ENCODE measurements at places on chromosomes 1 and 21.

GRCh38 chr1:210394281-210394821, 65.6 kb downstream of the HHAT start:
- DNase-seq = no peak

DNA sequence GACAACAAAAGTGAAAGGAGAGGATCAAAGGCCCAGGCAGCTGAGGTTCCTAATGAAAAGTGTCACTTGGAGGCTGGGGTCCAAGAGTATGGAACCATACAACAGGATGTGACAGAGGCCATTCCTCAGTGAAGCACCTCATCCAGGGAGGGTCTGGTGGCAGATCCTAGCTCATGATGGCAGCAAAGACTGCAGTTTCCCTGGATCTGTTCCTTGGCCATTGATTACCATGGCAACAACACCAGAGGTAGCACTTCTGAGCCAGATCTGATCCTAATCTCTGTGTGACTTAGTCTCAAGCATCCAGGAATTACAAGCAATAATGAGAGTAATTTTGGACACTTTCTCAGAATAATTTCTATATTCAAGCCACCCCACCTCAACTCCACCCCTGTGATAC, 12.9 kb downstream of the FAM177B start:
- no peak for DNase-seq

DNA sequence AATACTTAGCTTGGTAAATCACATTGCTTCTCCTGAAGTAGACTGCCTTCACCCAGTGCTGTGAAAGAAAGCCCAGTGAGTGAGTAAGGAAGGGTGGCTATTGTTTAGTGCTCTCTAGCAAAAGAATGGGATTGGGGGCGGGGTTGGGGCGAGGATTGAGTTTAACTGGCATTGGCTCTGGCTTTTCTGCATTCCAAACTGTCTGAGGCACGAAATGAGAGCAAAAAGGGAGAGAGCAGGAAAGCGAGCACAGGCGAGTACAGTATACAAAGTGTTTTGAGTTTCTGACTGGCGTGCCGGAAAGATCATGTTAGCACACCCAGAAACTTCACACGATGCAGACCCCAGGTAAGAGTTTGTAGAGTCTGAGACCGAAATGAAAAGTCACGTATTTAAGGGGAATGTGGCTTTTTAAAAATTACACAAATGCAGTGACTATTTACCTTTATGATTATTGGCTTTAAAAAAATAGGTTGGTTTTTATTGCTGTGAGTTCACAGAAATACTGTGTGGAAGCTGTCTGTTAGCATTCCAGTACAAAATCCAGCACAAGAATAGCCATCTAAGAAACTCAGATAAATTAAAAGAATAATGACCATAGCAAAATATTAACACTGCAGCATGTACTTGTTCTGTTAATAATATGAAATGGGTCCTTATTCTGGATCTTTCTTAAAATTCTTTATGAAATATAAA, 155.4 kb downstream of the CLEC20A start:
- no peak for DNase-seq

DNA sequence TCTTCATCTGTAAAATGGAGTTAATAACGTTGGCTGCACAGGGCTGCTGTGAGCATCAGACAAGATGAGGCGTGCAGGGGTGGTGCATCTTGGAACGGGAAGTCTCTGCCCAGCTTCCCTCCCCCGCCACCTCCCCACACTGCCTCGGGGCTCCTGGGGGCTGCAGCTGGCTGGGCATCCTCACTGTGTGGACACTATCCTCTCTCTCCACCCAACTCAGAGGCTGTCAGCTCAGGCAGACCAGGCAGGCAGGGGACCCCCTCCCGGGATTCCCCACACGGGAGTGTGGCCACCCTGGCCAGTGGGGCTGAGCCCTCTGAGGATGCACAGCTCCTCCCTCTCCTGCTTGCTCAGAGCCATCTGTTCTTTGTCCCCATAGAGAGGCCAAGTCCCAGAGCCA, 122.7 kb downstream of the CCDC185 start:
- no peak for DNase-seq

GRCh38 chr1:225657462-225657989, 4.6 kb upstream of the ENAH start:
- DNase-seq = no peak

DNA sequence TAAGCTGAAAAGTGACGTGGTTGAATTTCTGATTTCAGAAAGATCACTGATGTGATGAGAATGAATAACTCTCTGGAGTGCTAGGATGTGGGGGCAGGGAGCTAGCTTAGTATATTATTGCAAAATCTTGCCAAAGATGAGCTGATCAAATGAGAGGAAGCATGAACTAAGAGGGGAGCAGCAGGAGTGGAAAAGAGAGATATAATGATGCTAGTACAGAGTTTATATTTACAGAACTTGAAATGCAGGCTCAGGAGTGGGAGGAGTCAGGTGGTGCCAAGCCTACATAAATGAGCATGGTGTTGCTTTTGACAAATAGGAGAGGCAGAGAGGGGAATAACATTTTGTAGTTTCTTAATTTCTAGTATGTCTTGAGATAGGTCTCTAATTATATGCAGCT, 38.1 kb upstream of the NBL1 start:
- DNase-seq = no peak

- DNase-seq = no peak
Observed at GRCh38 chr1:63643517-63643916, 50.3 kb downstream of the PGM1 start.

GRCh38 chr1:179329862-179330261, 35.9 kb upstream of the AXDND1 start:
- no peak for DNase-seq

DNA sequence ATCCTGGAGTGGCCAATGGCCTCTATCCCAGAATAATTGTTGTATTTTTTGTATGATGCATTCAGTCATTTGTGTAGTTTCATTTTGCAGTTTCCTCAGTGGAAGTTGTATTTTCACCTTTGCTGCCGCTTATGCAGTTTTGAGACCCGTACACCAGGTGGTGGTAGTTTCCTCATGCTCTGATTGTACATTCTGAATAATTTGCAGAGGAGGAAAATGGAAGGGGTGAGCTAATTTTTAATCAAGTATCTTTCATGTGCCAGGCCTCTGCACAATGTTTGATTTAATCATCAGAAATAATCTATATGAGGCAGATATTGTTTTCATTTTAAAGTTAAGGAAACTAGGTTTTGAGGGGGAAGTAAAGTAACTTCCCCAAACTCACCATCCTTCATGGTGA, 29.5 kb downstream of the HLX start:
- no peak for DNase-seq

DNA sequence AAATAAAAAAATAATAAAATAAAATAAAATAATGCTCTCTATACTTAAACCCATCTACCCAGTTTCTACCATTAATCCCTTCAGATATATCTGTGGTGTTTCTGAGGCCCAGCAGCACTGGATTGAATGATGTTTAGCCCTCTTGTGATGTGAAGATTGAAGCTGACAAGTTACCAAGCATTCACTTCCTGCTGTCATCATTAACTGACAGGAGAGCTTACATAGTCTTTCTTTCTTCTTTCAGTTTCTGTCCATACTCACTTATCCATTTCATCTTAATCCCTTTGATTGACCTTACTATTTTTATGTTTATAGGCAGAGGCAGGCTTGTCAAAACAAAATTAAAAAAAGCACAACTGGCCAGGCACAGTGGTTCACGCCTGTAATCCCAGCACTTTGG, 38.8 kb upstream of the PGD start:
- DNase-seq = no peak

- no peak for DNase-seq
Observed at GRCh38 chr1:28328228-28328648, 602 bp upstream of the MED18 start.

GRCh38 chr1:32142446-32143301, 34.8 kb downstream of the KPNA6 start:
- DNase-seq = peak; percentile 83

GRCh38 chr1:39065542-39065941, 39.4 kb downstream of the NDUFS5 start:
- peak; percentile 45 for DNase-seq

DNA sequence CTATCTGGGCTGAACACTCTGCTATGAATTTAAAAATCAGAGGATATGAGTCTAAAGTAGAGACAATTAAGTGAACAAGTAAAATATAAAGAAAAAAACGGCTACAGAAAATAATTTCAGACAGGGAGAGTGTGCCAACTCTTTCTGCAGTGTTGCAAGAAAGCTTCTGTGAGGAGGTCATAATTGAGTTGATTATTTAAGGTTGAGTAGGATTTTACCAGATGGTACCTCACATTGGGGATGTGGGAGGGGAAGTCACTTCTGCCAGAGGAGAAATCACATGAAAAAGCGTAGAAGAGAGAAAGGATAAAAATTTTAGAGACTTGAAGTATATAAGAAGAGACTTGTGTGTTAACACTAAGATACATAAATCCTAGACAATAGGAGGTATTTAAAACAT, 238.0 kb upstream of the NCAM2 start:
- DNase-seq = no peak

- DNase-seq = peak; percentile 72
Observed at GRCh38 chr1:150544204-150544603, 5.0 kb upstream of the ADAMTSL4 start.

GRCh38 chr1:228814176-228814575, 78.9 kb downstream of the RHOU start:
- DNase-seq = no peak

DNA sequence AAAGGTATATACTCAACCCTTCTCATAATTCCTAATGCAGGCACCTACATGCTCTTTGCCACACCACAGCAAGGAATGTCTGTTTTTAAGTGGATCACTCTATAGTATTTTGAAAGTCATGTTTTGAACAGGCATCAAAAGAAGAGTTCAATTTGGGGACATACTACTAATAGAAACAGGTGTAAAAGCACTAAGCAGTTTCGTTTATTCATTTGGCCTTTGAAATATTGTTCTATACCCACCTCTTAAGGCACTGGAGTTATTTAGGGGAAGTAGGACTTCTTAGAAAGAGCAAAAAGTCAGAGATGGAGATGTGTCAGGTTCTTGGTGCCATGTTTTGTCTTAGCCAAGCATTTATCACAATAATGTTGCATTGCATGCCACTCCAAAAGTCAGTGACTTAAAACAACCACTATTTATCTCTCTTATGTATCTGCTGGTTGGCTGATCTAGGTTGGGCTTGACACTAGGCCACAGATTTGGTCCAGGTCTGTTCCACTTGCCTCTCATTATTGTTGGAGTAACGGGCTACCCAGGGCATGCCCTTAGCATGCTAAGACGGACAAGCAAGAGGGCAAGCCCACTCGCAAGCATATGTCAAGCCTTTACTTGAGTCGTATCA, 107.5 kb downstream of the RGL1 start:
- no peak for DNase-seq

GRCh38 chr1:91567583-91567982, 66.9 kb downstream of the CDC7 start:
- no peak for DNase-seq

GRCh38 chr1:213122514-213122929, 71.5 kb downstream of the RPS6KC1 start:
- DNase-seq = peak; percentile 41

DNA sequence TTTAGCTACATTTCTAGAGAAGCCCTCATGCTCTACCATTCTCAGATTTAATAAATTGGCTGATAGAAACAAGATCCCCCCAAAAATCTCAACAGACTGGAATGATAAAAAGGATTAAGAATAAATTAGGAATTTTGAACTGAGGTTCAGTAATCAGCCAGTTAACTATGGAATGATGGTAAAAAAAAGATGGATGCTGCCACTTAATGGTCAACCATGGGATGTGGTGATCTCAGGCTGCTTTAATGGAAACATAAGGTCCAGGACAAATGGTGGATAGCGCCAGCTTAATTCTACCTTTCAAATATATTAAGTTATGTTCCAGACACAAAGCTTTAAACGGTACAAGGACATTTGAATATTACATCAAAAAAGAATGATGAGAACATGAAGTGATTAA, 49.9 kb downstream of the CCN1 start:
- no peak for DNase-seq

GRCh38 chr1:189237008-189237407, 1240.7 kb downstream of the BRINP3 start:
- peak; percentile 57 for DNase-seq

- no peak for DNase-seq
Observed at GRCh38 chr1:8429549-8430110, 111.7 kb downstream of the SLC45A1 start.

DNA sequence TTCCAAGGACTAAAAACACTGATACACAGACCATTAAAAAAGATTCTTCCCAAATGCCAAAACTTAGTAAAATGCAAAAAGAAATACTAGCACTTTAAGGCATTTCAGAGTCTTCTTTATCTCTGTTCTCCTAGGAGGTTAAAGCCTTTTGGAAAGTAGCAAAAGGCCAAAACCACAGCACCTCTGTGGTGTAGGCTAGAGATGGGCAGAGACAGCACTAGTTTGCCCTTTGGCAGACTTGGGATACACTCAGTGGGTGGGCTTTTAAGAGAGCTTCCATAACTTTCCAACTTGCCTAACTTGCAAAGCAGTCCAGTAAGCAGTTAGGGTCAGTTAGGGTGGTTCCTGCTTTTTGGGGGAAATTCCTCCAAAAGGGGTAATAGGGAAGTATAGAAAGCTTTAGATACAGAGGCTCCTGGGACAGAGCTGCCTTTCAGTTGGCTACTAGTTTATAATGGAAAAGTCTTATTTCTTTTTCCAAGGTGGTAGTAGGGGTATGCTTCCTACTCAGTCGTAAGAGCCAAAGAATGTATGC, 17.9 kb upstream of the PTCH2 start:
- DNase-seq = no peak

- DNase-seq = no peak
Observed at GRCh38 chr1:87134061-87134460, 194.6 kb upstream of the LMO4 start.

DNA sequence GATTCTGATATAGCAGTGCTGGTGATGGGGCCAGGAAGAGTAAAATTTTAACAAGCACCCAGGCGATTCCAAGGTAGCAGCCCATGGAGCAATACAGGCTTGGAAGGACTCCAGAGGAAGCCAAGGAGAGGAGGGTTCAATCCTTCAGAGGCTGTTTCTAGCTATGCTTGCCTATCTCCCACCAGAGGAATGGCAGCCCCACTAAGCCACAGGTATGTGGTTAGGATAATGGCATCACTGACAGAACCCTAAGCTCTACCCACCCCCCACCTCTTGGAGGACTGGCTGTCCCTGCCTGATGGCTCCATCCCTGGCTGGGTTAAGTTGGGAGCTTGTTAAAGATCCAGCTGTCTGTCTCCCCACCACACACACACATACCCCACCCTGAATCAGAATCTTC, 19.3 kb upstream of the PTAFR start:
- no peak for DNase-seq

DNA sequence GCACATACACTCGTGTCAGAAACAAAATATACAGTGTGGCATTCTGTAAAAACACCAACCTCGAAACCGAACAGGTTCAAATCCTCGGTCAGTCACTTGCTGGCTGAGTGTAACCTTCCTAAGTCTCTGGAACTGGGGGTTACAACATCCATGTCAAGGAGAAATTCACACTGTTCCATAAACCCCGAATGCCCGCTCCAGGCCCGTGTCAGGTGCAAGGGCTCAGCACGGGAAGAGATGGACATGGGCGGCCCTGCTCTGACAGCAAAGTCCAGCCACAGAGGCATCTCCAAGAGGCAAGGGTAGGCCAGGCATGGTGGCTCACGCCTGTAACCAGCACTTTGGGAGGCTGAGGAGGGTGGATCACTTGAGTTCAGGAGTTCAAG, 79.5 kb downstream of the SLC66A1 start:
- no peak for DNase-seq
